Hematopoietic multipotent progenitor cell treated with erythropoietin and hydrocortisone succinate and interleukin-3 and kit ligand, for 17 days (in vitro differentiated cells): ENCODE measurements at places on chromosomes 5 and 9.

GRCh38 chr5:98096155-98096554 lies 677.3 kb upstream of the RGMB start:
- no peak for DNase-seq

GRCh38 chr5:7878381-7878873 lies 9.5 kb downstream of the MTRR start:
- no peak for DNase-seq

DNA sequence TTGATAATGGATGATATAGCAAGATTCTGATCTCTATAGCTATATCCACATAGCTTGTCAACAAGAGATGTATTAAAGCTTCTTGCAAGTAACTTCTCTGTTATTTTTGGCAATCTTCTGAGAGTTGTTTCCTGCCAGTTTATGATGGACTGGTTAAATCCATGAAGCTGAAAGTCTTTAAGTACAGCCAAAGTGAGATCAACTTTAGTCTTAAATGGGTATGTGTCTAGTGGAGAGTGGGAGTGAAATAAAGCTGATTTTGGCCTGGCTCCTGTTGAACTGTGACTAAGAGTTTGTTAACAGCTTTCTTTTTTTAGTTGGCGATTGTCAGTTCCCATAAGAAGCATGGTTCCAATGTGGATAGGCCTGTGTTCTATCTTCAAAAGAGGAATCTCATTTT lies 350.9 kb upstream of the PCSK5 start:
- DNase-seq, result no peak

DNA sequence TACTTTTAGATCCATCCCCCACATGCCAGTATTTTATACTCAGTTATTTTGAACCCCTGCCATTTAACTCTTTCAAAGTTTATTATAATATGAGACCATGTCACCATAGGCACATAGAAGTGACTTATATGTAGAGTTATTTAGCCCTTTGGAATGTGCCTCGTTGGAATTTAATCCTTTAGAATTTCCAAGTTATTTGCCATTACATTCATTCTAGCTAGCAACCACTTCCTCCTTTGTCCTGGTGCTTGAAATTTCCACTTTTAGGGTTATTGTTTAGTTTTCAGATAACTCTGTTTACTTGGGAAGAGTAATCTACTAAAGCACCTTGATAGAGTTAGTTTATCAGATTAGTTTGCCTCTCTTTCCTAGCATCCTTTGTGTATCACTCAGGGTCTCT lies 82.8 kb upstream of the TLE1 start:
- DNase-seq, result no peak

- no peak for DNase-seq
These were observed 72.2 kb downstream of the NMUR2 start for GRCh38 chr5:152332716-152333460.

DNA sequence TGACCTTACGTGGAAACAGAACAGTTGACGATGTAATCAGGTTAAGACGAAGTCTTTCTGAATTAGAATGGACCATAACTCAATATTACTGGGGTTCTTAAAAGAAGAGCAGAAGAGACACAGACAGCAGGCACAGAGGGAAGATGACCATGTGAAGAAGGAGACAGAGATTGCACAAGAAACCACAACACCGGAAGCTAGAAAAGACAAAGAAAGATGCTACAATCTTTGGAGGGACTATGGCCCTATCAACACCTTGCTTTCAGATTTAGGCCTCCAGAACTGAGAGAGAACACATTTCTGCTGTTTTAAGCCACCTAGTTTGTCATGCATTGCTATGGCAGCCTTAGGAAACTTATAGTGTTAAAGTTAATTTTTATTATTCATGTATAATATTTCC lies 27.1 kb downstream of the CDH9 start:
- no peak for DNase-seq

- DNase-seq, result peak; percentile 13
These were observed 202.2 kb upstream of the DMRTA1 start for GRCh38 chr9:22244139-22245011.

DNA sequence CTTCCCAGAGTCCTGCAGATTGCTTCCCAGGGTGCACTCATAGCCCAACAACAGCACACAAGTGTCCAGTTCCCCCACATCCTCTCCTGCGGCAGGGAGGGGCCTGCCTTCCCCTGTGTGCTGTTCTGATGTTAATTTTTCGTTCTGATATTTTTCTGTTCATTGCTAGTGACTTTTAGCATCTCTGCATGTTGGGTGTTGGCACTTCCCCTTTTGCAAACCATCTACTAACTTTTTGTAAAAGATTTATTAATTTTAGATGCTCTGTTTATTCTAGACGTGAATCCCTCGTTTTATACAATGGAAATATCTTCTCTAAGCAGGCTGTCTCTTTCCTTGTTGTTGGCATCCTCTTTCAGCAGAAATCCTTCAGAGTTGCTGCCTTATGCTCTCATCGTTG lies 97.3 kb upstream of the DAP start:
- DNase-seq, result no peak
